ENCODE measurements at places on chromosomes 7 and 10. TPM values are rescaled to one million over a fixed set of nuclear protein-coding genes. Genes with fewer than 3 reads are reported as not detected.

DNA sequence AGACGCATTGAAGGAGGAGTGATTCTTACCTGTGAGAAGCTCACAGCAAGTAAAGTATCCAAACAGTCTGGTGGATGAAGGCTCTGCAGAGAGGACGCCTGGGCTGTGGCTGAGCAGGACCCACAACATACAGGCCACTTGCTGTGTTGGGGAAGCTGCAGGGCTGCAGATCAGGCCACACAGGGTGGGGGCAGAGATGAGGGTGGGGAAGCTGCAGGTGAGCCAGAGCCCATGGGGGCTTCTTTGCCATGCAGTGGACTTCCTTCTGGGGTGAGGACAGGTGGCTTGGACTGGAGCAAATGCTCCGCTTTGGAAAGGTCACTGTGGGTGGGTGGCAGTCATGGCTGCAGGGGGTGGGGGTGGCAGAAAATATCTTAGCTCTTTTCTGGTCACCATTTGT lies 214.8 kb downstream of the GLRX3 start:
- DNase-seq, result no peak

Gene SKIDA1
- 2.6 TPM for total RNA-seq

Gene ARHGAP22
- total RNA-seq, result 1.2 TPM

DNA sequence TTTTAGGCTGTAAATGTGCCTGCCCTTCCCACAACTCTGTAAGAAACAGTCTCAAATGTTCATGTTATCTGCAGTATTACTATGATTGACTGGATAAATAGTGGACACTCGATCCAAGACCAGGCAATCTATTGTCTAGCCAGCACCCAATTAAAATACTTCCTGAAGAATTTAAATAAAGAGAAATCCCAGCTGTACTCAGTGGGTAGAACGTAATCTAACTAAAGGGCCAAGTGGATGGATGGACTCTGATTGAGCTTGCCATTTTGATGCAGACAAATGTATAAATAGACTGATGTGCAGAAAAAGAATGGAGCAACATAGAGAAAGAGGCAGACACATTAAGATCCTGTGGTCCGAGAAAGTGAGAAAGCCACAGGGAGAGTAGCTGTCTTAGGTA lies 158.0 kb downstream of the IPMK start:
- no peak for DNase-seq

GRCh38 chr10:6383096-6383812 lies 180.5 kb downstream of the PFKFB3 start:
- no peak for DNase-seq

Gene RTKN2
- 2.4 TPM for total RNA-seq

Gene CALML3
- total RNA-seq, result not detected

DNA sequence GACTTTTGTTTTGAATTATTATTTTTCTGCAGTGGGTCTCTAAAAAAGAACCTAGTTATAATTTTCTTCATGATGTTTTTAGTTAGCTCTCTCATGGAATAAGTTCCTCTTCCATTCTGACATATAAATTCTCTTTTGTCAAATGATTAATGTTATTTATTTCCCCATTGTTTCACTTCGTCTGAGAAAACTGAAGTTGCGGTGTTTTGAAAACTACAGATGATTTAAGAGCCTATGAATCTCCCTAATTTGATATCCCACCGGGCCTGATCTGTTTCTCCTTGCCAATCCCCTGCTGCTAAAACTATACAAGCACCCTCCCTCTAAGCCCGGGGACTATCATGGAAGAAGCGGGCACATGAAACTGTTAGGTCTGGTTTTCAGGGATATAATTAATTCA lies 41.4 kb downstream of the HTR7 start:
- no peak for DNase-seq
